Myometrial cell (primary cell): ENCODE measurements at places on chromosomes 2 and 18. TPM values are rescaled to one million over a fixed set of nuclear protein-coding genes. Genes with fewer than 3 reads are reported as not detected.

Gene ZNF638
- total RNA-seq = 27.4 and 55.3 TPM in 2 replicates

Gene LRRC30
- total RNA-seq = not detected in 2 replicates

Gene KLF11
- total RNA-seq = 1.8 and 2.0 TPM in 2 replicates

Gene SLC16A14
- total RNA-seq = 3.5 and 5.2 TPM in 2 replicates

Gene MPV17
- total RNA-seq = 134 TPM in 2 replicates

Gene VWA3B
- not detected in 2 replicates for total RNA-seq

Gene ARMC9
- total RNA-seq = 57.1 and 62.6 TPM in 2 replicates

Gene ITM2C
- 72.5 and 84.8 TPM in 2 replicates for total RNA-seq

Gene RAB17
- not detected in 2 replicates for total RNA-seq

Gene ELOA2
- total RNA-seq = not detected in 2 replicates

Gene SYT4
- total RNA-seq = not detected in 2 replicates

Gene PDE11A
- 0.18 TPM in 1 of 2 replicates, not detected in the other for total RNA-seq

Gene ADRA2B
- not detected in 2 replicates for total RNA-seq

Gene DYSF
- 0.58 TPM in 1 of 2 replicates, not detected in the other for total RNA-seq

Gene IL1F10
- not detected in 2 replicates for total RNA-seq

Gene UGT1A7
- not detected in 2 replicates for total RNA-seq

Gene FOXI3
- total RNA-seq = not detected in 2 replicates

Gene PDCD1
- total RNA-seq = not detected in 2 replicates

Gene SGPP2
- total RNA-seq = not detected in 2 replicates

Gene LYPD6
- 3.2 and 4.3 TPM in 2 replicates for total RNA-seq

Gene SELENOI
- 9.5 and 14.7 TPM in 2 replicates for total RNA-seq

Gene KCNK3
- not detected in 2 replicates for total RNA-seq

Gene OSBPL6
- total RNA-seq = 7.4 and 7.8 TPM in 2 replicates

Gene INO80D
- total RNA-seq = 2.8 and 2.9 TPM in 2 replicates

Gene MLPH
- total RNA-seq = 39.3 and 40.9 TPM in 2 replicates

Gene SLC35F6
- total RNA-seq = 44.8 and 50.7 TPM in 2 replicates

Gene DNAH7
- total RNA-seq = 0.18 and 0.86 TPM in 2 replicates

Gene CYBRD1
- total RNA-seq = 41.8 and 55.5 TPM in 2 replicates

Gene CRYGD
- not detected in 2 replicates for total RNA-seq

Gene ATG4B
- 64.6 and 71.4 TPM in 2 replicates for total RNA-seq

Gene UGT1A3
- not detected in 2 replicates for total RNA-seq

Gene RGPD4
- not detected in 2 replicates for total RNA-seq

Gene SMC6
- total RNA-seq = 14.5 and 15.0 TPM in 2 replicates

Gene CPO
- not detected in 2 replicates for total RNA-seq

Gene SERPINB4
- total RNA-seq = not detected in 2 replicates

Gene ZNF514
- total RNA-seq = 2.6 and 5.0 TPM in 2 replicates

Gene SERPINB5
- not detected in 2 replicates for total RNA-seq

Gene LYPD6B
- not detected in 2 replicates for total RNA-seq

Gene FIGN
- total RNA-seq = 0.86 and 1.1 TPM in 2 replicates

Gene KATNAL2
- total RNA-seq = 0.86 and 1.4 TPM in 2 replicates

Gene FOXD4L1
- total RNA-seq = not detected in 2 replicates

Gene DSG1
- total RNA-seq = not detected in 2 replicates

Gene AMER3
- not detected in 2 replicates for total RNA-seq

Gene DNAJC5G
- not detected in 2 replicates for total RNA-seq

Gene PRSS56
- not detected in 2 replicates for total RNA-seq

Gene NEB
- not detected in 2 replicates for total RNA-seq

Gene CHRND
- total RNA-seq = not detected in 2 replicates

Gene ACTG2
- total RNA-seq = 8.6 and 12.4 TPM in 2 replicates

Gene CCDC141
- total RNA-seq = not detected in 2 replicates

Gene GALNT3
- total RNA-seq = 0.18 and 1.2 TPM in 2 replicates

Gene SLC8A1
- total RNA-seq = 17.0 and 17.9 TPM in 2 replicates

Gene MC5R
- total RNA-seq = not detected in 2 replicates

Gene TMEM169
- 1.1 and 2.0 TPM in 2 replicates for total RNA-seq
